ENCODE measurements at places on chromosomes 1 and 21. TPM values are rescaled to one million over a fixed set of nuclear protein-coding genes. Genes with fewer than 3 reads are reported as not detected.

DMBX1 gene
- total RNA-seq: not detected

- DNase-seq: no peak
Observed at GRCh38 chr1:41574842-41575241, 90.4 kb upstream of the EDN2 start.

- DNase-seq: no peak
Observed at GRCh38 chr1:88210103-88210787, 473.8 kb upstream of the PKN2 start.

DNA sequence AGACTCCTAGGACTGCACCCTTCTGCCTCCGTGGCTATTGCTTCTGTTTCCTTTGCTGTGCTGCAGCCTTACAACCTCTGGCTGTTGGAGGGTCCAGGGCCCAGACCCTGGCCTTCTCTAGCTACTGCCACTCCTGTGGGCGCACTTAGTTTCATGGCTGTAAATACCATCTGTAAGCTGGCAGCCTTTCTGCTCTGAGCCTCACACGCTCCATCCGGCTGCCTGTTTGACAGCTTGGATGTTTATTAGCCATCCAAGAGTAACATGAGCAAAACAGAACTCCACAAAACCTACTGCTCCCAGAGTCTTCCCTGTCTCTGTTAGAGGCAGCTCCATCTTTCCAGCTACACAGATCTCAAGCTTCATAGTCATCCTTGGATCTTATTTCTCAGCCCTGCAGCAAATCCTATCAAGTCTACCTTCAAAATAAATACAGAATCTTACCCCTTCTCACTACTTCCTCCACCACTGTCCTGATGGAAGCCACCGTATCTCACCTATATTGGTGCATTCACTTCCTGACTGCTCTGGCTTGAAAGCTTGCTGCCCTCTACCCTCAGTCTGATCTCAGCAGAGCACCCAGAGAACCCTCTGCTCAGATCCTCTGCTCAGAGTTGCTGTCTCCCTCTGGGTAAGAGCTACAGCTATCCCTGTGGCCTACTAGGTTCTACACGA lies 19.1 kb downstream of the SLC25A33 start:
- no peak for DNase-seq

- DNase-seq: no peak
Observed at GRCh38 chr1:225944951-225945350, 3.9 kb upstream of the LEFTY2 start.

GRCh38 chr1:165763442-165763841 lies 5.2 kb downstream of the TMCO1 start:
- DNase-seq: no peak

OR6K3 gene
- total RNA-seq: not detected

NHLH1 gene
- total RNA-seq: not detected

- peak; percentile 93 for DNase-seq
Observed at GRCh38 chr1:111515291-111516004, 12.0 kb upstream of the ADORA3 start.

S1PR1 gene
- 59.9 TPM for total RNA-seq

DNA sequence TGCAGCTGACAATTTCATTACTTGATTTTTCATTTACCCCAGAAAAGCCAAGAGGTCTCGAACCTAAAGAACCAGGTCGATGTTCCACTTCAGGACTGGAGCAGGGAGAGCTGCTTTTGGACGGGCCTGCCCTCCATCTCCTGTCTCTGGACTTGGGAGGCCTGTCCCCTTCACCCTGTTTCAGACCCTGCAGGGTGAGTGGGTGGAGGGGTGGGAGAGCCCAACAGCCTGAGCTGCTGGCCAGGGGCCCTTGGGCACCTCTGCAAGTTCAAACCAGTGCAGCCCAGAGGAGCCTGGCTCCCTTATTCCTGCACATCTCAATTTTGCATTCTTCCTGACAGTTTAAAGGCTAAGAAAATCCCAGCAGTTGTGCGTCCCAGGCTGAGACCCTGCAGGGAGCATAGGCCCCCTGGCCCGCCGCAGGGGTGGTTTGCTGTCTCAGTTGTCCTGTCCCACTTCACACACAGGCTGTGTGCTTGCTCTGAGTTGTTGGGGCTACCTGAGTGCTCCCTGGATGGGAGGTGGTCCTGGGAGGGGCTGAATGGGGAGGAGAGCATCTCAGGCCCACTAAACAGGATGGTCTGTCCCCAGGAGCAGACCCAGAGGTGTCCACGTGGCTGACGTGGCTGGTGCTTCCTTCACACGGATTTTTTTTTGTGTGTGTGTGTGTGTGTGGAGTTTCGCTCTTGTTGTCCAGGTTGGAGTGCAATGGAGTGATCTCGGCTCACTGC lies 443.7 kb downstream of the PTPRU start:
- no peak for DNase-seq

DNA sequence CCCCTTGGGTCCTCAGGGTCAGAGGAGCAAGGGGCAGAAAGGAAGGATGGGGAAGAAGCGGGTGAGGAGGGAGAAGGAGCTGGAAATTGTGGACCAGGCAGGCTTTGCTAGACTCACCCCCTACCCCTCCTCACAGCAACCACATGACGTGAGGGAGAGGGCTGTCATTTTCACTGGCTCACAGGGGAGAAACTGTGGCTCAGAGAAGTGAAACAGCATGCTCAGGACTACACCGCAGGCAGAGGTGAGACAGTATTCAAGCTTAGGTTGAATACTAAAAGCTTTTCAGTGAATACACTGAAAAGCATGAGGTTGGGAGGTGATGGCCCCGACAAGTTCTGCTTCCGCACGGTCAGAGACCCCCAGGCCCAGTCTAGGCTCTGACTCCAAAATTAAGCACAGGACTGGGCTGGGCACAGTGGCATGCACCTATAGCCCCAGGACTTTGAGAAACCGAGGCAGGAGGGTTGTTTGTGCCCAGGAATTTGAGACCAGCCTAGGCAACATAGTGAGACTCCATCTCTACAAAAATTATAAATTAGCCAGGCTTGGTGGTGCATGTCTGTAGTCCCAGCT lies 1.2 kb upstream of the CLEC20A start:
- DNase-seq: no peak

DNA sequence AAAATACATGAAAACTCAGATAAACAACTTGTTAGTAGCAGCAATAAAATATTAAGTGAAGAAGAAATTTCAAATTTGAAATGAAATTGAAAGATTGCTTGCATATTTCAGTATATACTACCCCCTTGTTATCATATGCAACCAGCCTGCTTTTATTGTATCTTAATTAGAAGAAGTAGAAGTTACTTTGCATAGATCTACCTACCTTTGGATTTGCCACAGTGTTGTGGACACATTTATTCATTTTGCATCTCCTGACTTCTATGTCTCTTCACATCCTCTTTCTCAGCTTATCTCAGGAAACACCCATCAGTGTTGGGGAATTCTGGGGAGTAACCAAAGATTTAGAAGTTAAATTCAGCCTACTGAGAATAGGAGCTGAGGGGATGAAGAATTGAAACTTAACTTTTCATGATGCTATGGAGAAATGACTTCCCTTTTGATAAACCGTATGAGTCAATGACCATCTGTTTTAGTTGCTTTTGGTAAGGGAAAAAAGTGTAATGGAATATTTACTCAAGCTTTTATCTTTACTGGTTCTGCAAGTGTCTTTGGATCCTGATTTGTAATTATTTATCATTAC lies 96.9 kb downstream of the RGL1 start:
- no peak for DNase-seq

- no peak for DNase-seq
Observed at GRCh38 chr1:245990315-245991022, 516.6 kb downstream of the SMYD3 start.

NBPF26 gene
- 16.4 TPM for total RNA-seq
